CMK (cell line): ENCODE measurements at places on chromosomes 11 and 22.
A peak's percentile ranks its signal among the peaks of the same experiment; 100 is the strongest.

- no peak for DNase-seq
Observed at GRCh38 chr11:111137846-111138245, 107.7 kb upstream of the POU2AF2 start.

GRCh38 chr11:30348035-30348434, 25.1 kb downstream of the ARL14EP start:
- DNase-seq: no peak

DNA sequence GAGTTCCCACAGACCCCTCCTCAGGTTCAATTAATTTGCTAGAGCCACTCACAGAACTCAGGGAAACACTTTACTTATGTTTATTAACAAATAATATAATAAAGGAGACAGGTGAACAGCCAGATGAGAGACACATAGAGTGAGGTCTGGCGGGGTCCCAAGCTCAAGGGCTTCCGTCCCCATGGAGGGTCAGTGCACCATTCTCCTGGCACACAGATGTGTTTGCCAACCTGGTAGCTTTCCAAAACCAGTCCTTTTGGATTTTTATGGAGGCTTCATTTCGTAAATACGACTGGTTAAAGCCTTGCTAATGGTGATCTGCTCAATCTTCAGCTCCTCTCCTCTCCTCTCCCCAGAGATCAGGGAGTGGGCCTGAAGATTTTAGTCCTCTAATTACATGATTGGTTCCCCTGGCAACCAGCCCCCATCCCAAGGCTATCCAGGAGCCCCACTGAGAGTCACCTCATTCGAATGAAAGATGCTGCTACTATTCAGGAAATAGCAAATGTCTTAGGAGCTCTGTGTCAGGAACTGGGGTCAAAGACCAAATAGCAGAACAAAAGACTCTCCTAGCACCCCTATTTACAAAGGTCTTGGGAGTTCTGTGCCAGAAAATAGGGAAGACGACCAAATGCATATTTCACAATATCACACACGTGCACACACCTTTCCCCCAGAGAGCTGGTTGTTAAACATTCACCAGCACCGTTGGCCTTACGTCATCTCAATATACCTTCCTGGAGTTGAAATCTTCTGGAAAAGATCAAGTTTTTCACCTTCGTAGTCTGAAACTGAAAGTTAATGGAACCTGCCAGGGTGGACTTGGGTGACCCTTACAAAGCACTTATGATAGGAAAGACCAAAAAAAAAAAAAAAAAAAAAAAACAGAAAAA, 23.8 kb upstream of the CAPRIN1 start:
- no peak for DNase-seq

GRCh38 chr11:1653541-1654387, 24.2 kb downstream of the KRTAP5-5 start:
- DNase-seq: no peak

- DNase-seq: no peak
Observed at GRCh38 chr22:23168391-23169042, 11.8 kb upstream of the BCR start.

GRCh38 chr22:31631436-31631835, 30.6 kb downstream of the PISD start:
- DNase-seq: no peak

DNA sequence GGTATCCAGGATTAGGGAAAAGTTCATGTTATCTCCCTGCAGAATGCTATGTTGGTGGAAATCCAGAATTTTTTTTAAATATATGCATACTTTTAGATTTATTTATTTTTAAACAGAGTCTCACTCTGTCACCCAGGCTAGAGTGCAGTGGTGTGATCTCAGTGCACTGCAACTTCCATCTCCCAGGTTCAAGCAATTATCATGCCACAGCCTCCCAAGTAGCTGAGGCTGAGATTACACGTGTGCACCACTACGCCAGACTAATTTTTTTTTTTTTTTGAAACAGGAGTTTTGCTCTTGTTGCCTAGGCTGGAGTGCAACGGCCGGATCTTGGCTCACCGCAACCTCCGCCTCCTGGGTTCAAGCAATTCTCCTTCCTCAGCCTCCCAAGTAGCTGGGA, 2.6 kb downstream of the PACSIN2 start:
- DNase-seq: no peak

DNA sequence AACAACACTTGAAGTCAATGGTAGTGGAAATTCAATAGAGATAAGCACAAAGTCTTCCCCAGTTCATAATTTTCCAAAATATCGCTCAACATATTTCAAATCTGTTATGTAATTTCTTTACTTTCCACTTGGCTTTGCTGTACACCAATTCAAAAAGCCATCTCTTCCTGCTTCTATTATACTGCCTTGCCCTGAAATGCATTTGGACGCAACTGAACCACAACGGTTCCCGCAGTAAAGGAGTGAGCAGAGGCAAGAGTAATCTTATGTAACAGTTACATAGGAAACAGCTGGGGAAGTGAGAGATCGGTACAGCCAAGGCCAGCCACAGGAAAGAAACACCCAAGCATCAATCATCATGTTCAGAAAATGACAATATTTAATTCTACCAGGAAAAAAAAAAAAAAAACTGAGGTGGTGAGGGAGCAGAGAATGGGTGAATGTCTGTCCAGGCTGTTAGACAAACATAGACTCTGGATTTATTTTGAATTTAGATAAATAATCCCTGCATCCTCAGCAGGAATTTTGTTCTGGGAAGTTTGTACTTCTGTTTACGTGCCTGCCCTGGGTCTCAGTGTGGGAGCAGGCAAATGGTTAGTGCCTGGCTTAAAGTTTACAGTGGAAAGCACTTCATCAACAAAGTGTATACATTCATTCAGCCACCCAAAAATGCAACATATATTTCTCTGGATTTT, 392.2 kb downstream of the ETS1 start:
- DNase-seq: peak; percentile 95

GRCh38 chr22:23763579-23763945, 772 bp downstream of the C22orf15 start:
- DNase-seq: no peak

GRCh38 chr22:37979782-37980181, 4.6 kb downstream of the SOX10 start:
- DNase-seq: no peak
